Stimulated activated CD8-positive, alpha-beta memory T cell treated with anti-CD3 and anti-CD28 coated beads, Interleukin-4, amount 100 ng/mL, for 1 hour (primary cell): ENCODE measurements at places on chromosomes 2 and 18.

DNA sequence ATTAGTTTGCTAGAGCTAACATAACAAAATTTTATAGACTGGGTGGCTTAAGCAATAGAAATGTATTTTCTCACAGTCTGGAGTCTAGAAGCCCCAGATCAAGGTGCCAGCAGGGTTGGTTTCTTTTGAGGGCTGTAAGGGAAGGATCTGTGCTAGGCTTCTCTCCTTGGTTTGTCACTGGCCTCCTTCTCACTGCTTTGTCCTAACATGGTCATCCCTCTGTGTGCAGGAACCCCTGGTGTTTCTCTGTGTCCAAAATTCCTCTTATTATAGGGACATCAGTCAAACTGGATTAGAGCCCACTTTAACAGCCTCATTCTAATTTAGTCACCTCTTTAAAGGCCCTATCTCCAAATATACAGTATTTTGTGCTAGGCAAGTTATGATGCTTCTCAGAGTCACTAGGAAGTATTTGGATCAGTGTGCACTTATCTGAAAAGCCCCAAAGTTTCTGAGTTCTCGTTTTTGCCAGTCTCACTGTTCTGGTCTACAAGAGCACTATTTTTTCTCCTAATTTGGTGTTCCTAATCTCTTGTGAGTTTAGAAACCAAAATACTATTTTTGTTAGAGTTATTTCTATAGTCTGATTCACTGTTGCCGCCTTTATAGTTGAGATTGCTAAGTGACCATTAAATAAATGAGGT, 29.0 kb downstream of the ZC3H6 start:
- no peak for DNase-seq

- no peak for DNase-seq
Measured at GRCh38 chr2:55014962-55015939, 35.0 kb downstream of the RTN4 start.

DNA sequence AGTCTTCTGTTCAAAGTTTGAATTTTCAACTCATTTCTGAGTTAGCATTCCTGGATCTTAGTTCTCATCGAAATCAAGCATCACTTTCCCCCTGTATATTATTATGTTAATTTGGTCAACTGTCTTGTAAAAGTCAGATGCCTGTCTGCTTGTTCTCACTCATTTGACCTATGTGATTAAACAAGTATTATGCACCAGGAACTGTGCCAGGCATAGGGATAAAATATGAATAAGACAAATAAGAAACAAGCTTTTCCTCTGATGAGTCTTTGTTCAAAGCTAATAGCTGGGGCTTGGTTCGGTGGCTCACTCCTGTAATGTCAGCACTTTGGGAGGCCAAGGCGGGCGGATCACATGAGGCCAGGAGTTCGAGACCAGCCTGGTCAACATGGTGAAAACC, 19.7 kb upstream of the EMILIN2 start:
- DNase-seq, result no peak

DNA sequence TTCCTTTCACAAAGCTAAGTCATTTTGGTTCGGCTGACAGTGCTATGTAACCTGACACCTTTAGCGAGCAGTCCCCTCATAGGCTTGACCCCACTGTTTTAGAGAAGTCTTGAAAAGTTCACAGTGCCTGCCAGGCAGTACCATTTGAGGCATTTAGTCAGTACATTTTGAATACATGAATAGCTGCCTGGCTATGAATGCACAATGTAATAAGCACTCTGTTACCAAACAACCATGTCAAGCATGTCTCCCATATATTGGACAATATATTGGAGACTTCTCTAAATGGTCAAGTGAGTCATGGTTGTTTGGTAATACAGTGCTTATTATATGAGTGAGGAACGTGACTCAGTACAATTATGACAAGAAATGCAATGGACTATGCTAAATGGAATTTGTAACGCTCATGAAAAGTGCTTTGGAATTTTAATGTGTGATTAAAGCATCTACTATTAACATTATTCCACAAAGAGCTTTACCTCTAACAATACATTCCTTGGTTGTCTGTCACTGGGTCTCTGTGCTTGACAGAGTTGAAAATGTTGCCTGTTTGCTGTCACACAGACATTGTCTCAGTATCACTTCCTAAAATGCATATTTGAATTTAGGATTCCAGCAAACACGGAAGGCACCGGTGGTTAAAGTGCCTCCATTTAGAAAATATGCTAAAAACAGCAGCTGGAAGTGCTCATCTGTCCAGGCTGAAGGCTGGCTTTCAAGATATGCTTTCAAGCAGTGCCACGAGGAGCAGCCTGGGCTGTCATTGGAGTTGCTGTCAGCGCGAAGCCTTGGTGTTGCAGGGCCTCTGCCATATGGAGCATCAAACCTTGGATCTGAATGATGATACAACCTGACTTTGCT, 458.6 kb downstream of the FBXO15 start:
- DNase-seq, result no peak

DNA sequence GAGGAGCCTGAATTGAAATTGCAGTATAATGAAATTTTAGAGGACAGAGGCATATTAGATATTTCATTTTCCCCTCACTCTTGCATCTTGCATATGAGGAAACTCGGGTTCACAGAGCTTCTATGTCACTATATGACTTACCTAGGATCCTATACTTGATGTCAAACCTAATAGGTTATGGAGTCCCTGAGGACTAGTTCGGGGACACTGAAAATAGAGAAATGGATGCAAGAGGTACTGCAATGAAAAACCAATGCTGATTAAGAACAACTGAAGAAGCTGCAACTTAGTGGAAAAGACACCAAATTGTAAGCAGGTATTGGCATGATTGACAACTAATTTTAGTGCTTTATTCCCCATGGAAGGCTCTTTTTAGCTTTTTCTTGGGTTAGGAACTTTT, 210.1 kb downstream of the IKZF2 start:
- no peak for DNase-seq

- DNase-seq, result no peak
Measured at GRCh38 chr2:235908826-235909225, 259.4 kb downstream of the GBX2 start.

DNA sequence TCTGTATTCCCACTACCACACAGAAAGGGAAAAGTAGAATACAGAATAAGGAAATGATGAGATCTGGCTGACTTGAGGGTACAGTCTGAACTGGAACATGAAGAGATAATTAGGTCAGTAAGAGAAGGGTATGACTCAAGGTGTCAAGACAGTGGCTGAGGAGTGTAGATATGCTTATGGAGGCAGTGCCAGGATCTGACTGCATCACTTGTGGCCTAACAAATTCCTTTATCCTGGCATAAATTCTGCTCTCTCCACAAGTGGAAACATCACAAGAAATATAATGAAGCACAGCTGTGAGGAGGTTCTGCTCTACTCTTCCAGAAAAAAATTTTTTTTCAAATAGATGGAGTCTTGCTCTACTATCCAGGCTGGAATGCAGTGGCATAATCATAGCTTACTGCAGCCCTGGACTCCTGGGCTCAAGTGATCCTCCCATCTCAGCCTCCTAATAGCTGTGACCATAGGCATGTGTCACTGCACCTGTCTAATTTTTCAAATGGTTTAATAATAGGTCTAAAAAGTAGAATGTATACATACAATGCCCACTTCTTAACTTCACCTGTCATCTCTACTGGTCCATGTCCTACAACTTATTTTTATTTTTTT, 85.3 kb downstream of the C2orf74 start:
- DNase-seq, result no peak

DNA sequence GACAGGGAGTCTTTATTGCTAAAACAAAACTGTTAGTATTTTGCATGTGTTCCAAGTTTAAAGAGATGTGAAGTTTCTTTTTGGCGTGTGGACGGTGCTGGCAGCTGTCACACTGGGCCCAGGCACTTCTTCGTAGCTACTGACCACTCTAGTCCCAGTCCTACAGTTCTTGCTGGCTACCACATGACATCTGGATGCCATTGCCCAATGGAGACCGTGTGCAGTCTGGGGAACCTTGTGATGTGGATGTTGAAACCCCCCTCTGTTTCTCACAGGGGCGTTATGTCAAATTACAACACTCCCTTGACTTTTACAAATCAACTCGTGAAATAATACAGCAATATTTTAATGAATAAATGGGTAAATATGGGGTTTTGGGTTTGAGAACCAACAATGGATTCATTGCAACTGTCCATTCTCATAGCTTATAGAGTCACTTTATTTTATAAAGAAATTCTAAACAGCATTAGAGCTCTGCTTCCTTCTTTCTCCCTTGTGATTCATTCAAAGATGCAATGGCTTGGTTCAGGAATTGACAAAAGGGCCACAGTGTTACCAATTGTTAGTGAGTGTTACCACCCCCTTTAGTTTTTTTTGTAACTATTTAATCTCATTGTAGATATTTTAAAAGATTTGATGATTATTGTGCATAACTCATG, 1.2 kb downstream of the GPD2 start:
- no peak for DNase-seq

DNA sequence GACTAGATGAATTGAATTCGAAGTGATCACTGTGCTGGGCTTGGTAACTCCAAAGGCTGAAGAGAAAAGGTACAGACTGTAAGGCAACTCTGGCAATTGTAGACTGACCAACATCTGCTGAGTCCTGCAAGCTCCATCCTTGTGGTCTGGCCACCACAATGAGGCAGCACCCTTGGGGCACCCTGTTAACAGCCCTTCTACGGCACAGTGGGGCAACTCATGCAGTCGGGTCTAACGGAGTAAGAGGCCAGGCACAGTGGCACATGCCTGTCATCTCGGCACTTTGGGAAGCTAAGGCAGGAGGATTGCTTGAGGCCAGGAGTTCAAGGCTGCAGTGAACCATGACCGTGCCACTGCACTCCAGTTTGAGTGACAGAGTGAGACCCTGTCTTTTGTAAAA, 126.8 kb downstream of the ZAP70 start:
- DNase-seq, result no peak

DNA sequence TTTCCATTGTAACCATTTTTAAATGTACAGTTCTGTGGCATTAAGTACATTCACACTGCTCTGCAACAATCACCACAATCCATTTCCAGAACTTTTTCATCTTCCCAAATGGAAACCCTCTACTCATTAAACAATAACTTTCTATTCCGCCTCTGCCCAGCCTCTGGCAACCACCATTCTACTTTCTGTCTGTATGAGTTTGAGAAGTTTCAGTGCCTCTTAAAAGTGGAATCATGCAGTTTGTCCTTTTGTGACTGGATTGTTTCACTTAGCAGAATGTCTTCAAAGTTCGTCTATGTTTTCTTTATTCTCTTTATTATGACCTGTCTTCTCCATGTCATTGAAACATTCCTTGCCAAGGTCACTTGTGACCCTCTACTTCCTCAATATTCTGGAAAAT, 22.0 kb upstream of the PELI1 start:
- DNase-seq, result no peak

- DNase-seq, result no peak
Measured at GRCh38 chr2:214593727-214594126, 182.9 kb downstream of the VWC2L start.

- DNase-seq, result no peak
Measured at GRCh38 chr2:151315381-151315903, 26.0 kb upstream of the NMI start.

- DNase-seq, result no peak
Measured at GRCh38 chr18:907115-907884, 2.6 kb downstream of the ADCYAP1 start.

DNA sequence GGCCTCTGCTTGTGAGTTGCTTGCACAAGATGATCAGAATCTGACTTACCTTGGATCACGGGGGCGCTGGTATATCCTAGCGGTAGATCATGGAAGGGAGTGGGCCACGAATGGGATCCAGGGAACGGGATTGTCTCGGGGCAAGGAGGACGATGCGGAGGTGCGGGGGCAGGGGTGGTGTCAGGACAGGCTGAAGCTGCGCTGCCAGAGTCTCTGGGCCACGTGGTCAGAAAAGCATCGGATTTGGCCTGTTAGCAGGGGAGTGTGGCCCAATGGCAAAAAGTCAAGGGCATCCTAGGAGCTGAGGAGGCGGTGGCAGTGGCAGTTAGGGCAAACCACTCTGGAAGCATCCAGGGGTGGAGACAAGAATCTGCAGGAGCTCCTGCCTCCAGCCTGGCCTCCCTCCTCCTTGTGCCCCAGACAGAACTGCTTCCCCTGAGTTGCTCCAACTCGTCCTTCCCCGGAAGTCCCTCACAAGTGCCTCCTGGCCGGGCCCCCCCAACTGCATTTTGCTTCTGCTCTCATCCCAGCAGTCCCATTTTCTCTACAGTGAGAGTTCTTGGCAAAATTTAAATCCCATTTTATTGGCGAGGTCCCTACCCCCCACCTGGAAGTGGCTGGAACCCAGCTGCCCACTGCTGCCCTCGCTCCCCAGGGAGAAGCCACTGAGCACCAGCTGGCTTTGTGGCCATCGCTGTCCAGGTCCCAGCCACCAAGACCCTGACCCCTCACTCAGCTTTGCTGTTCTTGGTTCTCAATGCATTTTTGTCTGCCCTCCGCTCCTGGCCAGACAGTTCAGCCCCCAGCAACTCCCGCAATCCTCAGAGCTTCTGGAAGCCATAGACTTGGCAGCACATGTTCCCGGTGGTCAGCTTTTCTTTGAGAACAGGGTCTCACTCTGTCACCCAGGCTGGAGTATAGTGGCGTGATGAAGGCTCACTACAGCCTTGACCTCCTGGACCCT, 5.6 kb upstream of the CCDC74B start:
- DNase-seq, result no peak

GRCh38 chr2:12397854-12398253, 318.9 kb upstream of the TRIB2 start:
- DNase-seq, result no peak

DNA sequence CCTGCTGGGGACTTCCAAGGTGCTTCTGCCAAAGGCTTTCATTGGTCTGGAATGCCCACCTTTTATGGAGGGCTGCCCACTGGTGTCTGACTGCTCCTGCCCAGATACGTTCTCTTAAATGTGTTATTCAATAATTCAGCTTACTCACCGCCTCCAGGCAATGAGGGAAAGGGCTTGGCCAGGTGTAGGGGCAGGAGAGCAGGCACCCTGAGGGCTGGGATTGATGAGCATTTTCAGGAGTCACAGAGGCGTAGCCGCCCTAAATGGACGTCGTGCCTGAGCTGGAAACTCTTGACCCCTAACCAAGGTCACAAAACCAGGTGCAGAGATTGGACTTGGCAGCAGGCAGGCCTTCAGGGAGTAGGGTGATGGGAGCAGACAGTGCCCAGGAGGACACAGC, 26.8 kb downstream of the MAL start:
- no peak for DNase-seq

DNA sequence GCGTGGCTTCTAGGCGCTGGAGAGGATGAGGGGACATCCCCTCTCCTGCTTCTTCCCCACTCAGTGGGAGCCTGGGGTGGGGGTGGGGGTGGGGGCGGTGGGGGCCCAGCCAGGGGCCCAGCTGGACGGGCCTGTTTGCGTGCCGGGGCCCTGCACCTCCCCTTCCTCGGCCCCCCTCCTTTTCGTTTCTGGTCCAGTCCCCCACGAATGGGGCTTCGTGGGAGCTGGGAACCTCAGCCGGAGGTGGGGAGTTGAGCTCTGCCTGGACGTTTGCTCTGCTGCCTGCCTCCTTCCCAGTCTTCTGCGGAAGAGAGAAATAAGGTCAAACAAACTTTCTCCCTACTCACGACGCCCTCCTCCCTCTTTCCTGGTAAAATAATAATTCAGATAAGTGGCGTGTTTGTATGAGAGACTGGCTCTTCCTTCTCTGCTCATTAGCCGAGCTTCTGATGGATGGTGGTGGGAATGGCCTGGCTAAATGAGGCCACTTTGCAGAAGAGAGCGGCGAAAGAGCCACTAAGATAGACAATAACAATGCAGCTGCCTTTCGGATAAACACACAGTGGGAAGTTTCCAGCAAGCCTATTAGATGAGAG, 782 bp downstream of the MTA3 start:
- no peak for DNase-seq
